ENCODE measurements at places on chromosomes 2 and 18.

DNA sequence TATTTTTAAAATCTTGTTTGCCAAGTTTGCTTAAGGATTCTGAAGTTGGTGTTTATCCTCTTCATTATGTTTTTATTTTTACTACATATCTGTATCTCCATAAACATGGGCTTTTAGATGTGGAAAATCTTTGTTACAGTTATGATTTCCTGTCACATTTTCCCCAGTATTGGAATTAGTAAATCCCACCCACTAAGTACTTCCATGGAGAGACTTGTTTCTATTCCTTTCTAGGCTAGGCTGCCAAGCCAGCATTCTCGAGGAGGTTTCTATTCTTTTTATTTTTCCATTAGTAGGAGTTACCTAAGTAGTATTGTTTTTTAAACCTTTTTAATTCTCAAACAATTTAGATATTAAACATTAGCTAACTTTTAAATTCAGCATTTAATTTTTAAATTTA, 22.1 kb downstream of the PKP4 start:
- no peak for DNase-seq

- no peak for DNase-seq
Measured at GRCh38 chr2:240435457-240435947, at the start of gene GPC1. Gene GPC1, plus strand, starts transcription at chr2:240435663. Its CDS starts 256 bp downstream, at chr2:240435919.

DNA sequence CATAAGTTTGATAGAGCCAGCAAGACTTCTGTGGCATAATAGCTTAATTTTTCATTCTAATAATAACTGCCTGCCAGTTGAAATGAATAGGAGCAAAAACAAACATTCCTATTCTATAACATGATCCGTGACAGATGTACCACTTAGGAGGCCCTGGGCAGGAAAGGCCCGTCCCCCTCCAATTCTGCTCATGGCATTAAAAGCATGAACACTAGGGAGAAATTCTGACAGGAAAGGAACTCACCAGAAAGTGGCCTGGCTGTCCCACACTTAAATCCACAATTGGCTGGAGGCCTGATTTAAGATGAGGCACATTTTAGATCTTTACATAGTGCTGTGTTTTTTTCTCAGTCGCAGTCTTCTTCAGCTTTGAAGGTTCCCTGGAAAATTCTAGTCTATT, 261.9 kb upstream of the ETAA1 start:
- DNase-seq: no peak

DNA sequence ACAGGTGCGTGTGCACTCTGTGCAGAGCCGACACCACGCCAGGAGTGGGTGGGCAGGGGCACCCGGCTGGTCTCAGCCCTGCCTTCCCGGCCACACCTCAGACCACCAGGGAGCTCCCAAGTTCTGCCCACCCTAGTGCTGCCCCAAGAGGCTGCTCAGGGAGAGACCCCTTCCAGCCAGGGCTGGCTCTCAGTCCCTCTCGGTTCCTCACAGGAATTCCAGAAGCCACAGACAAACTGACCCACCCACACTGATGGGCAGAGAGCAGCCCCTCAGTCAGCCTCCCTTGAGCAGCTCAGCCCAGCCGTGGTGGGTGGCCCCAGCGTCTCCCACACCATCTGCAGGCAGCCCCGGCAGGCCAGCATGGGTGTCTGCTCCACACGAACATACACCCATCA, 33.8 kb downstream of the GPC1 start:
- no peak for DNase-seq

- peak; percentile 64 for DNase-seq
Measured at GRCh38 chr2:11980809-11981208, 234.4 kb downstream of the LPIN1 start.

GRCh38 chr18:38241736-38242135, 676.1 kb upstream of the CELF4 start:
- no peak for DNase-seq

DNA sequence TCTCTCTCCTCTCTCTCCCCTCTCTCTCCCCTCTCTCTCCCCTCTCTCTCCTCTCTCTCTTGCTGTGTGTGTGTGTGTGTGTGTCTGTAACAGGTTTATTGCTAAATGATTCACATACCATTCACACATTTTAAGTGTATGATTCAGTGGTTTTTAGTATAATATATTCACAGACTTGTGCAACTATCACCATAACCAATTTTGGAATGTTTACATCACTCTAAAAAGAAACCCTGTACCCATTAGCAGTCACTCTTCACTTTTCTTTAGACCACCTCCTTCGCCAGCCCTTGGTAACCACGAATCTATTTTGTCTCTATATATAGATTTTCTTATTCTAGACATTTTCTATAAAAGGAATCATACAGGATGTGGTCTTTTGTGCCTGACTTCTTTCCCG, 11.4 kb downstream of the THNSL2 start:
- DNase-seq: no peak

DNA sequence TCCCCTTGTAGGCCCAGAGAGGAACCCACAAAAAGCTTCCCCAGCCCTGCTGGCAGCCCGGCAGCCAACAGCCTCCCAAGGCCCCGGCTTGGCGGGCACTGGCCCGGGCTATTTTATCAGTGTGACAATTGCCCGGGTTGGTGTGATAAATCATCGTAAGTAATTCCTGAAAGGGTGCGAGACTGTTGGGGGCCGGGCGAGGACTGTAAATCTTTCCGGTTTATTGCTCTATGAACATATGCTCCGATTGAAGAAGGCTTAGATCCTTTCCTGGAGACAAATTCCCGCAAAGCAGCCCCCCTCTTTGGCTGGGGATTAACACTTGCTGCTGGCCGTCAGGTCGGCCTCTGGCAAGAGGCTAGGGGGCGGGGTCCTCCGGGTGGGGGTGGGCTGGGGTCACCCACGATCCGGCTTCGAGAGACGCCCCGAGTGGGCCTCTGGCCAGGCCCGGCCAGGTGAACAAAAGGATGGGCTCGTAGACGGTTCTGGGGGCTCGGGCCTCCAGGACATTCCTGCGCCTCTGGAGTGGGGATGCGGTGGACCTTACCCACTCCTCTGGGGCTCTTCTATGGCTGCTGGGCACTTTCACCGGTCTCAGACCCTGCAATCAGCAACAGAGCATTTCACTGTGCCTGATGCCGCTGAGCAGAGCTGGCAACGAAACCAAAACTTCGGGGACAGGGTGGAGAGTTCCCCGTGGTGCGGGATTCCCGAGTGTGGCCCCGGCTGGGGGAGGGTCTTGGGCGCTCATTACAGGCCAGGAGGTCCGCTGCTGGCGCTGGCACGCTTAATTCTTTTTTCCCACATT, 2.0 kb downstream of the HOXD3 start:
- no peak for DNase-seq

DNA sequence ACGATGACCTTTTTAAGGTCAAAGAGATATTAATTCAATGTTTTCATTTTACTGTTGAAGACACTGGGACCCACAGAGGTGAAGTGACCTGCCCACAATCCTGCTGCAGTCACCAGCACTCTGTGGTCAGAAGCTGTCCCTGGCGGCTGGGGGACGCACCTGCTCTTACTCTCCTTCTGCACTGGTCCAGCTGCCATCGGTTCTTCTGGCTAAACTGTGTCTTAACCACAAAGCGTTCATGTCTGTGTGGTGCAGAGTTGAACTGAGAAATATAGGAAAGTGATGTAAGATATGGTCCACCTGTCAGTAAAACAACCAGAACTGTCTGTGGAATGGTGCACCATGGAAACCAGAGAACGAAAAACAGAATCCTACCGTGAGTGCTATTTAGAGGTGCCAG, 44.9 kb upstream of the SMIM21 start:
- no peak for DNase-seq

GRCh38 chr2:95158441-95158840, 1.2 kb downstream of the ZNF514 start:
- DNase-seq: no peak

DNA sequence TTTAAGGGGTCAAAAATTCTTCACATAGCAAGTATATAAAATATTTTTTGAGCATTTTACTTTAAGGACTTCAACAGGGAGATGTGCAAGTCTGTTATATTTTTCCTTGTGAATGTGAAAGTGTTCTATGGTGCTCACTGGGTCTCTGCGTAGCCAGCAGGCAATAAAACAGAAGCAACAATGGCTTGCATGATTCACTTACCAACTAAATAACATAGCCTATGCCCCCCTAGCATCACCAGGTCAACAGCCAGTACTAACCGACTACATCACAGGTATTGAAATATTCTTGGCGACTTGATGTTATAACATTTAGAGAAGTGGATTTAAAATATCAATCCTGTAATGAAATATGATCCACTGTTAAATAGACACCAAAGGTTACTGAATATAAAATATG, 398.9 kb downstream of the XIRP2 start:
- no peak for DNase-seq

GRCh38 chr2:206361407-206362045, 81.8 kb upstream of the ADAM23 start:
- no peak for DNase-seq

GRCh38 chr2:196131949-196132925, 39.1 kb downstream of the STK17B start:
- DNase-seq: no peak

- DNase-seq: no peak
Measured at GRCh38 chr2:104538077-104538476, 315.8 kb upstream of the POU3F3 start.

- no peak for DNase-seq
Measured at GRCh38 chr2:186328838-186329237, 157.2 kb upstream of the ZC3H15 start.

DNA sequence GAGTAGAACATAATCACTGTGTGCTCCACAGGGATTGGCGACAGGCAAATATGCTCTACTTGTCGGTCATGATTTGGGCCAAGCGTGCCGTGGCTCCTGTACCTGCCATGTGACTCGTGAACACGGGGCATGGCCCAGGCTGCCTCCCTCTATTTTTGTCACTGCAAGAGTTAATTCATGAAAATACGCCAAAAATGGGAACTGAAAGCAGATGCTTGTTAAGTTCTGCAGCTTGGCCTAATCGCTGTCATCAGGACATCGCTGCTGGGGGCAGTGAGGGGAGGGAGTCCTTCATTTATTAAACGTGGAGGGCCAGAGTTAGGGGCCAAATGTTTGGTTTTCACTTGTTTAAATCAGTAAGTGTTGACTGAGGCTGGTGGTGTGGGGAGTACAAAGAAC, 177.8 kb downstream of the BCL2 start:
- no peak for DNase-seq

- no peak for DNase-seq
Measured at GRCh38 chr2:123532994-123533393, 492.1 kb upstream of the CNTNAP5 start.

- DNase-seq: no peak
Measured at GRCh38 chr2:132850688-132851087, 180.7 kb upstream of the LYPD1 start.

- no peak for DNase-seq
Measured at GRCh38 chr2:33443274-33443829, 33.1 kb upstream of the RASGRP3 start.

DNA sequence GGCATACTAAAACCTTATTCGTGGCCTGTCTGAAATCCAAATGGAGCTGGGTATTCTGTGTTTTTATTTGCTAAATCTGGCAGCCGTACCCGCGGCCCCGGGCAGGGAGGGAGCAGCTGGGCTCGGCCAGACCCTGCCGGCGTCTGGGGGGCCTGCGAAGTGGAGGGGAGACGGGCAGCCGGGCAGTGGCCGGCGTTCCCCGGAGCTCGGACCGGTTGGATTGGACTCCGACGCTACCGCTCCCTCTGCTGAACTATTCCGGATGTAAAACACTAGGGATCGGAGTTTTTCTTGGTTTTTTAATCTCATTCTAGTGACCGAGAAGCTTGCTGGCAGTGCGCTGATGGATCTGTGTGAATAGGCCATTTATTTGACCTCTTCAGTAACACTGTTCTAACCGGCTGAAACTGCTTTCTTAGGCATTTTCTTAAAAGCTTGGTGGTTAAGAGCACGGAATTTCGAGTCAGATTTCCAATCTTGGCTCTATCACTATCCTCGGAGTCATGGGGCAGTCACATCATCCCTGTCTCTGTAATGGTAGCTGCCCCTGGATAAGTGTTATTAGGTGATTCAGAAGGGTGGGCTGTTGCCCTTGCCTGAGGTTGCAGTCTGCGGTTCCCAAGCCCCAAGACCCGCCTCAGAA, 694 bp downstream of the UNC50 start:
- DNase-seq: no peak

- no peak for DNase-seq
Measured at GRCh38 chr2:64929333-64929732, 59.9 kb upstream of the SLC1A4 start.

GRCh38 chr2:188561473-188561979, 269.9 kb downstream of the GULP1 start:
- no peak for DNase-seq

- no peak for DNase-seq
Measured at GRCh38 chr18:2629003-2629402, 26.5 kb upstream of the SMCHD1 start.

- DNase-seq: no peak
Measured at GRCh38 chr2:223720367-223720766, 117.0 kb downstream of the AP1S3 start.

DNA sequence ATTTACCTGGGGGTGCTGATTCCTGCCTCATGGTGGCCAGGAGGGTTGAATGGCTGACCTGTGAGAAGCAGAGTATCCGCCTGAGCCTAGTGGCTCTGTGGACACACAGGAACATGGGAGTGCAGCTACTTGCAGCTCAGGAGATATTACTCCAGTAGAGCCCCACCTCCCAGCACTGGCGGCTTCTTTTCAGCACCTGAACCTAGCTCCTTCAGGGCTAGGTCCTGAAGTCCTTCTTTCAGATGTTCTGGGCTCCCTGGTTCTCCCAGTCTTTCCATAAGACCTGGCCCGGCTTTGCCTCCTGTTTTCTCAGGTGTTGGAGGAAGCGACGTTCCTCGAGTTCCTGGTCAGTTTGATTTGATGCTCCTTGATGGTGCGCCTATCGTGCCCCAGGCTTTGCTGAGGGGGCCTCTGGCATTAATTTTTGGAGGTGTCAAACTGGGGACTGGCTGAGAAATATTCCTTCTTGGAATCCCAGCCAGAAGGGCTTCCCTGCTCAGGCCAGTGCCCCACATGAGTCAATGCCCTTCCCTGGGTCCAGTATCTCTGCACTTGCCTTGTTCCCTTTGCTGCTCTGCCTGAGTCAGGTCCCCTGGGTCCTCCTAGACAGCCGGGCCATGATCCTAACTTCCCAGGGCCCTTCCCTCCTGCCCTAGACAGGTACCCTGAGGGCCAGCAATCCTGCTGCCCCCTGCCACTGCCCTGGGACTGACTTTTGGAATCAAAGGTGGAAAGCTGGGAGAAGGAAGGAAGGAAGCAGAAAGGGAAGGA, 110.7 kb upstream of the HAAO start:
- DNase-seq: no peak

DNA sequence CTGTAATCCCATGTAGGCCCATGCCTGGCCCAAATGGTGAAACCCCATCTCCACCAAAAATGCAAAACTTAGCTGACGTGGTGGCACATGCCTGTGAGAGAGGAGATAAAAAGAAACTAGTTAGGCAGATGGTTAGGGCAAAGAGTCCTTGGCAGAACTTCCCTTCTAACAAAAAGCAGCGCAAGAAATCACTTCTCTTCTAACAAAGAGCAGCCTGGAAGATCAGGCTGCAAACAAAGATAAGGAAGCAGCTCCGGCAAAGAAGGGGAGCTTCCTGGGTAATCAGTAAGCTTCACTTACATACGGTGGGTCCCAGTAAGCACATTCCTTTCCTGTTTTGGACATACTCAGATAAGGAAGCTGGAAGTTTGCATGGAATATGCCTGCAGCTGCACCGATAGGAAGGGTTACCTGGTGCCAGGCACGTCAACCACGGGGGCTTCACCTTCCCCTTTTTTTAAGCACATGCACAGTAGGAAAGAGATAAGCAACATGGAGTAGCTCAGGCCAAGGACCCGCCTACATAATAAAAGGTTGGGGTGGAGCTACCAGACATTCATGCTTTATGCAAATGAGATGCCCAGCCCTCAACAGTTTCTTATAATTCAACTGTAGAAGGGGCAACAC, 61.0 kb upstream of the SLC25A52 start:
- no peak for DNase-seq

- no peak for DNase-seq
Measured at GRCh38 chr2:43689999-43690398, 13.8 kb upstream of the C1GALT1C1L start.

- no peak for DNase-seq
Measured at GRCh38 chr2:4024605-4025004, 321.2 kb downstream of the DCDC2C start.

All from brain pericyte (primary cell).